Activated CD4-positive, alpha-beta T cell treated with anti-CD3 and anti-CD28 coated beads for 1 hour (primary cell): ENCODE measurements at places on chromosomes 16 and 17.

- DNase-seq: no peak
These were observed 99.9 kb downstream of the OR1D5 start for GRCh38 chr17:2963332-2964027.

GRCh38 chr17:27471321-27472269 is 15.3 kb downstream of the KSR1 start:
- peak; percentile 54 for DNase-seq

DNA sequence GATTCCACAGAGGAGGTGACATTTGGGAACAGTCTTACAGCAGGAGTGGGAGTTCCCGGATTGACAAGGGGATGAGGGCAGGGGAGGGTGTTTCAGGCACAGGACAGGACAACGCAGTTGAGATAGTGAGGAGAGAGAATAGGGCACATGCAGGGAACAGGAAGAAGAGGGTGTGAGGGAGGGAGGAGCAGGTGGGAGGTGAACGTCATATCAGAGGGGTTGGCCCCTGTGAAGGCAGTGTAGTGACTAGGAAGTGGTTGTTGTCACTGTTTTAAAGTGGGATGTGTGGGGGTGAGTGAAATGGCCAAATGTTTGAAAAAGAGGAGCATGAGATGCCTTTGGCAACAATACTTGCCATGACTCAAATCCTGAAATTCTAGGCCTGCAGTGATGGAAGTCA is 12.2 kb downstream of the PRKCB start:
- DNase-seq: no peak

DNA sequence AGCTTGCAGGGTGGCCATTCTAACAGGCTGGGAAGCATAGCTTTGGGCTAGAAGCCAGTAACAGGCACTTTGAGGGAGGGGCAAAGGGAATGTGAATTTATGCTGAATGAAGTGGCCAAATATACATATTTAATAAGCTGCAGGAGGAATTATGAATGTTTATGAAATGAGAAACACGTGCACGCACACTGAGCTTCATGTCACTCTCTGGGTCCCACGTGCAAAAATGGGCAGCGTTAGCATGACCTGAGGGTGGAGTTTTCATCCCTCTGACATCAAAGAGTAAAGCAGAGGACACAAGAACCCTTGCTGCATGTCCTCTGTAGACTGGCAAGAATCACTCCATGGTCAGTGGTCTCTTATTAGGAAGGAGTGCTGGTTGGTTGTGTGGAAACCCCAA is 337.0 kb downstream of the UTP18 start:
- DNase-seq: no peak

GRCh38 chr16:86496929-86497461 is 13.3 kb upstream of the FOXF1 start:
- no peak for DNase-seq

GRCh38 chr16:79519448-79519847 is 81.1 kb downstream of the MAF start:
- DNase-seq: no peak

DNA sequence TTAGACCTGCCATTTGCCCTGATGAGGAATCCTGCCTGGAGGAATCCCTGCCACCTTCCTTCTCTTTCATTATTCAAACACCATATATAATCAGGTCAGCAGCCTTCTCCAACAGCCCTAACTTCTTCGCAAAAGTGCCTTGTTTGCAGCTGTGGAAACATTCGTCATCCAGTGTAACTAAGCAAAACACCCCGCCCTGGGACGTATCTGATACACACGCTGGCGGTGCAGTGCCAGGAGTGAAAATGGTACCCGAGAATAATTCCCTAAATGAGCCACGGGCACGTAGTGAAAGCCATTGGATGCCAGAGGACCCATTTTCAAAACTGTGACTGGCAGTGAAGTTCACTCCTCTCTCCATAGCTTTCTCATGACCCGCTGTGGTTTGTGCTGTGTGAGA is 73.7 kb downstream of the IRX3 start:
- DNase-seq: no peak

GRCh38 chr16:6407596-6407995 is 925.0 kb upstream of the RBFOX1 start:
- no peak for DNase-seq

GRCh38 chr16:48870141-48870540 is 260.2 kb upstream of the N4BP1 start:
- no peak for DNase-seq

- no peak for DNase-seq
These were observed at the start of gene CCL3 for GRCh38 chr17:36089888-36090836. CCL3 (minus strand) TSS chr17:36090143; CDS start chr17:36090058, 85 bp downstream.

DNA sequence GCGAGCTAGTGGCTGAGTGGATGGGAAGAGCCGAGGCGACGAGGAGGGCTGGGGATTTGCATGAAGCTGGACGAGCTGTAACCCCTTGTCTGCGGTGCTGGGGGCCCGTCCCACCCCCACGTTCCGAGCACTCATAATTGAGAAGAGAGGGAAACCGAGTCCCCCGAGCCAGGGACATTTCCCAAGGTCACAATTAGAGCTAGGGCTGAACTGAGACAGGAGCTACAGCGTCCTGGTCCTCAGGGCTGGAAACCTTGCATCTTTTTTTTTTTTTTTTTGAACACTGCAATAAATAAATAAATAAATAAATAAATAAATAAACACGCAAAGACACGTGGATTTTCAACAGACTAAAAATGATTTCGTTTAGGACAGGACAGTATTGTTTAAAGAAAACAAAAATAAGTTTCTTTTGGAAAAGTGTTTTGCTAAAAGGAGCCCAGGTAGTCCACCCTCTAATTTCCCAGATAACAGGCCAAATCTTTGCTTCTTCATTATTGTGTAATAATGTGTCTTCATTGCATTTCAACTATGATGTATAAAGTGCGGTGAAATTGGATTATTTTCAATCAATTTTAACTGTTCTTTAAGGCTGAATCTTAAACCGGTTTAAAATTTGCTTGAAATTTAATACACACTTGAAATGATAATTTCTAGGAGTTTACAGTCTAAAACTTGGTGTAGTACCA is 992 bp downstream of the GDPD1 start:
- no peak for DNase-seq

DNA sequence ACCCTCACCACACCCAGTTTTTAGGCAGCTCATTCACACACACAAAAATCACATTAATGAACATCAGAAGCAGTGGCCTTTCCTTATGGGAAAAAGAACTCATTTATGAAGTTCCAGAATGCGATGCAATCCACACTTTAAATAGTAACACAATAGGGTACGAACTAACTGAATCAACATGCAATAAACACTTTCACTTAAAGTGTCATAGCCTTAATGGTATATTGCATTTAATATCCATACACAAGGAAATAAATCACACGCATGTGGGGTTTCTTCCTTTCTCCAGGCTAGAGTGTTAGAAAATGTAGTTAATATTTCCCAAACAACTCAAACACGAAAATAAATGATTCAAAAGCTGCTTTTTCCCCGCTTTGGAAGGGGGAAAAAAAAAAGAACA is 19.7 kb downstream of the ADCY9 start:
- no peak for DNase-seq

DNA sequence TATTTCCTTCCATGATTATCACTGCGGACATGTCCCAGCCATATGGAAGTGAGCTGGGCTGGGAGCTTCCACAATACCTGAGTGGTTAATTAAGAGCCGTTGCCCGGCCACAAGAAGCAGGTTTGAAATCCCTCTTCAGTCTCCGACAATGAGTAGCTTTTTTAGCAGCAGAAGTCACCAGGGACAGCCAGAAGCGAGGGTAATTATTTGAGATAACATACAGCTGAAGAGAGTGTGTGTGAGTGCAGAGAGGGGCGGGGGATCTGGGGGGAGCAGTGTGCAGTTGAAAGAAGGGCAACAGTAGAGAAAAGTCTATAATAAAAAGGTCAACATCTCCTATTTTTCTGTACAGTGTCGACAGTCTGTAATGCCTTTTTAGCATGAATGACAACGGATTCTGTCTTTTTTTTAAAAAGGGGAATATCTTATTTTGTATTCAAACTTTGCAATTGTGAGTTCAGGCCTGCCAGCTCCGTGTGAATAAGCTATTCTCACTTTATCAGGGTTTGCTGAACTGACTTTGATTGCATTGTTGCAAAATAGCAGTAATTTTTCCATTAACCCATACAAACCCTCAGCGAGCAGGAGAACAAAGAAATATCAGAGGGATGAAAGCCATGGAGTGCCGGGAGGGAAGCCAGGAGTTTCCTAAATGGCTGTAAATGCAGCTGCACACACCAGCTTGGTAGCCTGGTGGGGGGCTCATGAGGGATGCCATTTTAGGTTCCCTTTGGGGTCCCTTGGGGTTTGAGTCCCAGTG is 220.3 kb upstream of the IRX3 start:
- DNase-seq: no peak

DNA sequence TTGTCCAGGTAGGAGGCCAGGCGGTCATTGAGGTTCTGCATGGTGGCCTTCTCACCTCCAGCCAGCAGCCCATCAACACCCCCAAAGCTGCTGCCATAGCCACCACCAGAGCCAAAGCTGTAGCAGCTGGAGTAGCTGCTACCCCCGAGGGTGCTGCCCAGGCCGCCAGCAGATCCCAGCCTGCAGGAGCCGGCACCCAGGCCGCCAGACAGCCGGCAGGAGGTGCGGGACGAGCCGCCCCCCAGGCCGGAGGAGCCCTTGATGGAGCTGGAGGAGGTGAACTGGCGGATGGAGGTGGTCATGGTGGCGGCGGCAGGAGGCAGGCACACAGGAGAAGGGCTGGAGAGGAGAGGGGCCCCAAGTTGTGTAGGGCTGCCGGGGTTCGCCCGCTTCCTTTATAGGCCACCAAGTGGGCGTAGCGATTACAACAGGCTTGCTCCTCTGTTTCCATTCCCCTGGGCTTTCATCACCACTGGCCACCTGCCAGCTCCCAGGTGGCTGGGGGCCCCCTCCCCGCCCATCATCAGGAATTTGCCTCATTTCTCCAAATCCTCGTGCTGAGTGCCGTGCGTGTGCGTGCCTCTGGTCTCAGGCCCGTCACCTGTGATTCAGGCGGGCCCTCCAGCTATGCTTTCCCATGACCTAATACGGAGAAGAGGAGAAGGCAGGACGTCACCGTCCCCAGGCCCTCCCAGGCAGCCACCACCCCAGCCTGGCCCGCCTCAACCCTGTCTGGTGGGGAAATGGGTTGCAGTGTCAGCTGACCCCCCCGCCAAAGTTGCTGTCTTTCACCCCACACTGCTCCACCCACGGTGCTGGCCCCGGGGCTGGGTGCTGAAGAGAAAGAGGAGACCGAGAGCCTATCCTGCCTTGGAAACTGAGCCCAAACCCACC is at the start of gene KRT17:
TSS of gene KRT17 (minus strand) at position 368 of the 894 bp plus-strand sequence. CDS start at position 302, 66 bp downstream.
- DNase-seq: no peak

- DNase-seq: no peak
These were observed 35.6 kb downstream of the DYNLRB2 start for GRCh38 chr16:80576343-80576912.

DNA sequence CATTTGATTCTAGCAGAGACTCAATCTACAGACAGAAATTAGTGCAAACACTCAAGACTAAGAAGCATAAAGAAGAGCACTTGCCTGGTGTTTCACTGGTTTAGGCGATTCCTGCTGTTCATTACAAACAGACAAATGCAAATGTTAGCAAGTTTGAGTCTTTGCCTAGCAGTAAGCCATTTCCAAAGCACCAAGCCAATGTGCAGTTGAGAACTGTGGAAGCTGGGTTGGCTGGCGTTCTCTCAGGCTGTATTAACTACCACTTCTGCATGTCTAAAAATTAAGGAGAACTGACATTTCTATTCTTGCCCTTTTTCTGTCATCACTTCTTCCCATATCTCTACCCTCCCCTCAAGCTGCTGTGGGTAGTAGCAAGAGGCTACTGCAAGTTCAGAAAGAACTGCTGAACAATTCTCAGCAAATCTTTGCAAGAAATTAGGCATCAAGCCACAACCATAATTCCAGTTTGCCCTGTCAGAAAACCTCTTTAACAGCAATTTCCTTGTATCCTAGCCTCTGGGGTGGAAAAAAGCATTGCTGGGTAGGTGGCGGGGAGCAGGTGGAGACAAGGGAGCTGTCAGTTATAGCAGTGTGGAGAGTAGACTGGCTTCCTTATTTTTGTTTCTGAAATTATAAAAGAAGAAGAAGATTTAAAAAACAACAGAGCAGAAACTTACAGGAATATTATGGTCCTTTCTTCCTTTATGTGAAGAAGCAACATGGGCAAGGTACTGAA is 53.8 kb downstream of the MYH10 start:
- no peak for DNase-seq

- DNase-seq: no peak
These were observed 145.3 kb downstream of the FOXL1 start for GRCh38 chr16:86723689-86724088.

GRCh38 chr16:70390774-70391173 is 44.1 kb downstream of the DDX19A start:
- DNase-seq: no peak

DNA sequence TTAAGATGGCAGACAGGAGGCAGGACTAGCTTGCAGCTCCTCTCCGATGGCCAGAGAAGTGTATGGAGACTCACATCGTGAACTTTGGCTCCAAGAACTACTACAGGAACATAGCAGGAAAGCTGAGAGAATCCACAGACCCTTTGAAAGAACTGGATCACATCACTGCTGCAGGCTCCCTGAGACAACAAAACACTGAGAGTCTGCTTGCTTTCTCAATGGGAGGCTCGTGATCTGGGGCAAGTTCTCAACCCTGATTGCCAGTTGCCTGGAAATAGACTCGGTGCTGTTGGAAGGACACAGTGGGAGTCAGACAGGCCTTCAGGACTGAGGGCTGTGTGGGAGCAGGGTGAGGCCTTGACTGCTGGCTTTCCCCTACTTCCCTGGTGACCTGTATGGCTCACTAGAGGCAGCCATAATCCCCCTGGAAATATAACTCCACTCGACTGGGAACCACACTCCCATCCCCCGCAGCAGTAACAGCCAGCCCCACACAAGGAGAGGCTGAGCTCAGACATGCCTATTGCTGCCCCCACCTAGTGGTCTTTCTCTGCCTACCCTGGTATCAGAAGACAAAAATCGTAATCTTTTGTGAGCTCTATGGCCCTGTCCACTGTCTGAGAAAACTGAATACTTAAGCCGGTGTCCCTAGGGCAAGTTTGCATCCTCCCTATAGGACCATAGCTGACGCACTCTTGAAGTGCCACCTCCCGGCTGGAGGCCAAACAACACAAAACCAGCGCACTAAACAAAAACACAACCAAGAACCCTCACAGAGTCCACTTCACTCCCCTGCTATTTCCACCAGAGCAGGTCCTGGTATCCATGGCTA is 238.4 kb downstream of the CEP112 start:
- DNase-seq: no peak

GRCh38 chr17:64998436-64999190 is 57.9 kb downstream of the GNA13 start:
- DNase-seq: no peak

- no peak for DNase-seq
These were observed 57.9 kb downstream of the SDK2 start for GRCh38 chr17:73586275-73586832.

GRCh38 chr17:47678196-47678595 is 15.8 kb upstream of the TBKBP1 start:
- DNase-seq: no peak
